AG09319 (cell line): ENCODE measurements at places on chromosomes 1 and 21.

DNA sequence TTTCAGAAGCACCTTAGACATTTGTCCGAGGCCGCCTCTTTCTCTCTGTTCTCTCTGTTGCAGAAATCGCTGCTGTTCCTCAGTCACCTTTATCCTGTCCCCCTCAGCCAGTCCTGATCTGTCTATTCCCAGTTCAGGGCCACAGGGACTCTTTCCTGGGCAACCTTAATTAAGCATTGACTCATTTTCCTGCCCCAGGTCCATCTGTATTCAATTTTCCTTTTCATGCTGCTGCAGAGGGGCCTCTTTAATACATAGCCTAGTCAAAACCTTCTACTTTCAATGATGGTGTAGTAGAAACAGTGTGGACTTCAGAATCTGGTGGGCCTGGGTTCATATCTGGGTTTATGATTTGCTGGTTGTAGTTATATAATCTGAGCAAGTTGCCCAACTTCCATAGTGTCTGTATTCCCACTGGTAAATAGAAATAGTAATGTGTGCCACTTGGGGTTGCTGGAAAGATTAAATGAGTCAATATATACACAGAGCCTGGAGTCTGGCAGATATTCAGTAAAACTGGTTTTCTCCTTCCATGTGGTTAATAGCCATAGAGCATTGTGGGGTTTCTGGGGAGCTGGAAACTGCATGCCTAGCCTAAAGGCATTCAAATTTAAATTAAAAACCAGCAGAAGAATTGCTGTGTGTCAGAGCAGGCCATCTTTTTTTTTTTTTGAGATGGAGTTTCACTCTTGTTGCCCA, 4.5 kb downstream of the TRAF5 start:
- DNase-seq: peak; percentile 14

DNA sequence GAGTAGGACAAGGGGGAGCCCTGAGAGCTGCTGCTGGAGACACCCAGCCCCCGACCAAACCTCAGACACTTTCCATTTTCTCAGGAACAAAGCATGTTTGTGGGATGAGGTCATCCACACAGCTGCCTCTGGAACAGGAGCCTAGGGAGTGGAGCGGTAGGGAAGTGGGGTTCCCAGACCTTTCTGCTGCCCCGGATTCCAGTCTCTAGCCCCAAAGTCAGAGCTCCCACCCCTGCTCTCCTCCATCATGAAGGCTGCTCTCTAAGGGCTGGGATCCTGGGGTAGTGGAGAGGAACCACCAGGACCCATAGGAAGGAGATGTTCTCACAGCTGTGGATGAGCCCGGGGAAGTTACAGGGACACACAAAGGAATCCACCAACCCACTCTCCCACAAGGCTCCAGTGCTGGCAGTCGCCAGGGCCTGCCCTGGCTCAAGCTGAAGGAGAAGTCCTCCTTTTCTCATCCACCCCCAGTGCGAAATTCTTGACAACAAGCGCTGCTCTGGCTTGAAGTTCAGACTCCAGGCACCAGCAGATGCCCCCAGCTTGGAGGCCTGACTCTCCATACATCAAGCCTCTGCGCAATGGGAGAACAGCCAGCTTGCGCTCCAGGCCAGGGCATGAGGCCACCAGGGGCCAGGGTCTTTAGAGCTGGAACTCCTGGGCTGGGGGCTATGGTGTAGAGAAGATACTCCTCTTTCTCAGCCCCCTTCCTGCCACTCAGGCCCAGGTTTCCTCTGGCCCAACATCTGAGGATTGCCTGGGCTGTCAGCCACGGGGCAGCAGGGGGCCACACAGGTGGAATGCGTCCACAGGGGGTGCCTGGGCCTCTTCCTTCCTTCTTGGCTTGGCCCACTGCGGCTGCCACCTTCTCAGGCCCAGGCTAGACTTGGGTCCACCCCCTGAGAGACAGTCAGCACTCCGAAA, 4.5 kb downstream of the FHL3 start:
- peak; percentile 34 for DNase-seq

DNA sequence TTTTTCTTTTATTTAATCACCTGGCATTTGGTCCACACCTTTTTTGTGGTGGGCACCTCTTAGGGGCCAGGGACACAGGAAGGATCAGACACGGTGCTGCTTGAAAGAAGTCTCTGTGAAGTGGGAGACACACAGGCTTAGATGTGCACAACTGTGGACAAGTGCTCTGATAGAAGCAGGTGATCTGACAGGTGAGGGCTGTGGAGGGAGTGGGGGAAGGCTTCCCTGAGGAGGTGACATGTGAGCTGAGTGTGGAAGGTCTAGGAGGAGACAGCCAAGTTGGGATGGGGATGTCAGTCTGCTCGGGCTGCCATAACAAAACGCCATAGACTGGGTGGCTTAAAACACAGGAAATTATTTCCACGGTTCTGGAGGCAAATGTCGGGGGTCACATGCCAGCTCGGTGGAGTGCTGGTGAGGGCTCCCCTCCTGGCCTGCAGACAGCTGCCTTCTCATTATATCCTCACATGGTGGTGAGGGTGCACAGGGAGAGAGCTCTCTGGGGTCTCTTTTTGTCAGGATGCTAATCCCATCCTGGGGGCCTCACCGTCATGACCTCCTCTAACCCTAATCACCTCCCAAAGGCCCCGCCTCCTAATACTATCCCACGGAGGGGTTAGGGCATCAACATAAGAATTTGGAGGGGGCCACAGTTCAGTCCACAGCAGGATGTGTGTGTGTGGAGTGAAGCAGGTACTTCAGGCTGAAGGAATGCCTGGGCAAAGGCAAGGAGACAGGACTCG, 5.2 kb upstream of the KIAA1614 start:
- no peak for DNase-seq

GRCh38 chr1:155976913-155977689, 1.2 kb downstream of the ARHGEF2 start:
- DNase-seq: no peak

- peak; percentile 99 for DNase-seq
These were observed at the start of gene MTOR for GRCh38 chr1:11262171-11263049. TSS of gene MTOR (minus strand) at chr1:11262551. CDS start at chr1:11259409, 3,142 bp downstream.

DNA sequence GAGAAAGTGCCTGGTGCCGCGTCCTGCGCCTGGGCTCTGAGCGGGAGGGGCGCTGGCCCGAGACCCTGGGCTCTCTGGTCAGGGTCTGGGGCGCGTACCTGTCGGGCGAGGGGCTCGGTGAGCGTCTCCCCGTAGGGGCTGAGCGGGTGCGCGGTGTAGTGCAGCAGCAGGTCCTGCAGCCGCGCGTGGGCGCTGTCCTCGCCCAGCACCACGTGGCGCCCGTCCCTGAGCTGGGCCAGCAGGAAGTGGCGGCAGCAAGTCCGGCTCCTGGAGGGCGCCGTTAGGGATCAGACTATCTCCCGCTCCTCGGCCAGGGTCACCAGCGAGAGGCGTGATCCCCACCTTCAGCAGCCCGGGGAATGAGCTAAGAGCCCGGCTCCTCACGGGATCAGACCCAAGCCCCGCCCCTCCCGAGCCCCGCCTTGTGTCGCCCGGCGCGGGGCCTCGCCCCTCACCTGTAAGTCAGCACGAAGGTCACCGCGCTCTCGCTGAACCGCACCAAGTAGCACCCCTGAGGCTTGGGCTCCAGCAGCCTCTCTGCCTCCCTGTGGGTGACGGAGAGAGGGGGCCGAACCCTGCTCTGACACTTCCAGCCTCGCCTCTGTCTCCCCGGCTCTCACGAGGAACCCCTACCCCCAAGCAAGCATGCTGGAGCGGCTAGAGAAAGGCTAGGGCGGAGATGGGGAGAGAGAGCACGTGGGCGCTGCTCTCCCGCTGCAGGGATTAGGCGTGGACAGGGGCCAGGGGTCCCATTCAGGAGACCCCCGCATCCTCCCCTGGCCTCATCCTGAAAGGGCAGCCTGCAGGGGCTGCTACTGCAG, 2.7 kb downstream of the SH2D2A start:
- DNase-seq: no peak

- DNase-seq: no peak
These were observed 2.7 kb downstream of the RAB29 start for GRCh38 chr1:205772607-205773032.

- DNase-seq: no peak
These were observed 320.3 kb downstream of the PTPRU start for GRCh38 chr1:29556657-29557056.

GRCh38 chr1:204327359-204327758, 32.4 kb downstream of the PLEKHA6 start:
- no peak for DNase-seq

GRCh38 chr1:154270833-154271232, 1.6 kb upstream of the HAX1 start:
- no peak for DNase-seq

DNA sequence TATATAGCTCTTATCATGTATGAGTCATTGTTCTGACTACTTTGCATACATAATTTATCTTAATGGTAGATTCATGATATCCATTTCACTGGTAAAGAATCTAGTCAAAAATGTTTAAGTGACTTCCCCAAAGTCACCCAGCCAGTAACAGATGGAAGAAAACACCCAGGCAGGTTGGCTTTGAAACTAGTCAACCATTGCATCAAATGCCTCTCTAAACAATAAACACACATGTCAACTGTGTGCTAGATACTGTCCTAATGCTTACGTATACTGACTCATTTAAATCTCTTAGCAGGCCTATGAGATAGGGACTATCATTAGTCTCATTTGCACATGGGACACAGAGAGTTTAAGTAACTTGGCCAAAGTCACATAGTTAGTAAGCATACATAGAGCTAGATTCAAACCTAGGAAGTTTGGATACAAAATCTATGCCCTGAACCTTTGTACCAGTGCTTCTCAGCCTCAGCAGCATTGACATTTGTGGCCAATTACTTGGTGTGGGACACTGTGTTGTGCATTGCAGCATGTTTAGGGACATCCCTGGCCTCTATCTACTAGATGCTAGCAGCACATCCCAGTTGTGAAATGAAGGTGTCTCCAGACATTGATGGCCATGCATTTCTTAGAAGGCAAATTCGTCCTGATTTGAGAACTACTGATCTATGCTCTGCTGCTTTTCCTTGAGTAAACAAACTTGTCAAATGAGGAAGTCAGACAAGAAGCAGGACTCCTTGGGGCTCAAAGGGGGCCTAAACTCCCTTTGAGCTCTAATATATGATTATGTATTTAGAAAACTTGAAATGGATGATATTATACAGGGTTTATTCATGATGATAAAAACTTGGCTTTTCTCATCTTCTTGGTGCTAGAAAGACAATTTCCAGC, 316.3 kb downstream of the KCNH1 start:
- DNase-seq: no peak

DNA sequence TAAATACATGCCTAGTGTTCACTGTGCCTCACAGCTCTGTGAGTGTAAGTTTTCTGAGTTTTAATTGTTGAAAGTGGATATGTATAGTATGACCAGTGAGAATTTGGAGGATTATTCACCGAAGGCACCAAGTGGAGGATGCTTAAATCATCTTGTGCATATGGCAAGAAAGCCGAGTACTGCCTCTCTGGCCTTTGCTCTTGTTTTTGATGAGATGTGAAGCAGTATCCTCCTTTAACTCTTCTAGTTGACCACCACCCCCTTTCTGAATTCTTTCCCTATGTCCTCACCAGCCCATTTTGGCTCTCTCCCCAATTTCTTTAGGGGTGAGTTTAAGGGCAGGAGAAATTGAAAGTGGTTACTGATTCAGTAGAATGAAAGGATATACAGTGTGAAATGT, 130.4 kb downstream of the SYT2 start:
- peak; percentile 64 for DNase-seq

DNA sequence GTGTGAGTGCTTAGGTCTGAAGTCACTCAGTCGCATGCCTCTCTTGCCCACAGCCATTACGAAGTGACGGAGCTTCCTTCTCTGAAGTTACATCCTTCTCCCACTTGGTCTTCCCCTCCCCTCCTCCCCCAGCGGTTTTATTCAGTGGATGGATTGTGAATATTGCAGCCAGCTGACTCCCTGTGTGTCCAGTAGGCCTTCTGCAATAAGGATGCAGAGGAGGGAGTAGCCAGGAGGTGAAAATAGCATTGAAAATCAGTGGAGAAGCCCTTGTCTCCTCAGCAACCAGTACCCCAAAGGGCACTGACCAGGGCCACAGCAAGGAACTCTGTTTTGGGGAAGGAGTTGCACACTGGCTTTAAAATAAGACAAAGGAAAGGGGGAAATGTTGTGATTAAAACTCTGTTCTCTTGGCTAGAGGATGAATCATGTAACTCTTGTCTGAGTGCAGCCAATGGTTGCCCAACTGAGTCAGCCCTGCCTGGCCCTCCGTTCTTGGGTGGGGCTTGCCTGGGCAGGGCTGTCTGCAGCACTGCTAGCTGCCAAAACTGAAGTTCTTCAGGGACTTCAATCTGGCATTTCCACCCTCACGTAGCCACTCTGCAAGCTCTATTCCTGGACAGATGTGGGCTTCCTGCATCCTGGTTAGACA, 4.3 kb downstream of the S100A10 start:
- peak; percentile 61 for DNase-seq

DNA sequence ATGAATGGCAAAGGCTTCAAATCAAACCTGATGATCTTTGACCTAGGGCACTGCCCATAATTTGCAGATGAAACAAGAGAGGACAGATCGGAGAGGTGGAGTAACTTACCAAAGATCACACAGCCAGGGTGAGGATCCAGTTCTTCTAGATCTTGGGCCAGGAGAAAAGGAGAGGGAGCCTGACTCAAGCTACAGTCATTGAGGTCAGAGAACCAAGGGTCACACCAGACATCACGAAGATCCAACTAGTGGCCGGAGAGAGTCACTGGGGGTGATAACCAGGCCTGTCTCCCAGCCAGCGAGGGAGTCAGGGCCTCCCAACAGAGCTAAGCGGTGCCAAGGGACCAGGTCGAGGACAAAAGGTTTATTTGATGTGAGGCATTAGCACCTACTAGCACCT, 115.0 kb downstream of the RIPK4 start:
- no peak for DNase-seq

- DNase-seq: no peak
These were observed 104.8 kb upstream of the DPT start for GRCh38 chr1:168833801-168834224.

GRCh38 chr21:41068967-41069642, 98.9 kb upstream of the BACE2 start:
- peak; percentile 2 for DNase-seq

DNA sequence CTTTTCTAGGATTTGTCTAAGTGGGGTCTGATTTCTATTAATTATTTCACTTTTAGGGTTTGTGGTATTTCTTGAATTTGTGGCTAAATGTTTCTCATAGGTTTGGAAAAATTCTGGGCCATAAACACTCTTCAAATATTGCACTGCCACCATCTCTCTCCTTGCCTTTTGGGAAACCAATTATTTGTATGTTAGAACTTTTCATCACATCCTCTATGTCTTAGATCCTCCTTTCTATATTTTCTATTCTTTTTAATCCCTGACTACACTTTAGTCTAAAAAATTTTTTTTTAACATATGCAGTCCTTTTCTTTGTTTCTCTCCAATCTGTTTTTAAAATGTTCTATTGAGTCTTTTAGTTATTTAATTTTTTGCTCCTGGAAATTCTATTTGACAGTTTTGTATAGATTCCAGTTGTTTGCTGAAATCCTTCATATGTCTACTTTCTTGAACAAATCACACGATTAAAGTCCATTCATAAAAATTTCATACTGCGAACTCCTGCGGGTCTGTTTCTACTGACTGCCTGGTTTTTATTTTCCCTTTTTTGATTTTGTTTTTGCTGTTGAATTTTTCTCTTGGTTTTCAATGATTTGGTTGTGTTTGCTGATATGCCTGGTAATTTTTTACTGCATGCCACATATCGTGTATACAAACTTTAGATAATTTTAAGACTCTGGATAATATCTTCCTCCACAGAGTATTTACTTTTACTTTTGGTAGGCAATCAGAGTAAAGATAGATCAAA, 143.1 kb downstream of the COQ8A start:
- no peak for DNase-seq
